ENCODE measurements at places on chromosomes 12 and 14.

DNA sequence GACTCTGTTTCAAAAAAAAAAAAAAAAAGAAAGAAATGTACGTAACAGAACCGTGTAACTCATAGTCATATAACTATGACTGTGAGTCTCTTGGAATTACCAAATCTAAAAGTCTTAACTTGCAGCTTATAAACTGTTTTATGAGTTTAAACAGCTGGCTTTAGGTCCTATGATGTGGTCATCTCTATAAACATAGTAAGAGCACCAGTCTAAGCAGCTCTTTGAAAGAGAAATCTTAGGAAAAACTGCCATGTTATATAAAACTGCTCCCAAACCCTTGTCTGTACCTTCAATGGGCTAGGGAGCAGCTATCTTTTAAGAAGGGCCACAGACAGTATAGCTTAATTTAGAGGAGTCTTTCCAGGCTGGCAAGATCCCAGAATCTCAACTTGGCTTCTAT, 115.5 kb upstream of the AEBP2 start:
- DNase-seq = no peak

- DNase-seq = no peak
These were observed 493.8 kb downstream of the RPS29 start for GRCh38 chr14:49092345-49092744.

DNA sequence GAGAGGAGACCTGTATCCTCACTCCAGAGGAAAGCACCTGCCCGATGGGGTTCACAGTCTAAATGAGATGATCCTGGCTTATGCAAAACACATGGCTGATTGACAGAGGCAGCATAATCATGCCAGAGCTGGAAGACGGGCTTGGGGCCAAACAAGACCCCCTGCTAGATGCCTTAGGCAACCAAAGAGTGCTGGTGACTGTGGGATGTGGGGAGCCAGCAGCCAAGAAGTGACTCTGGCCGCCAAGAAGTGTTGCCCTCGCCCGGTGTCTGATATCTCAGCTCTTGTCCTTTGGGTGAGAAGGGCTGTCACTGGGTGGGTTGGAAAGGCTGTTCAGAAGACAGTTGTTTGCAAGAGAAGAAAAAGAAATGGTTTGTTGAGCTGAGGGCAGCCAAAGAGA, 56.7 kb downstream of the PLEKHG3 start:
- no peak for DNase-seq

- no peak for DNase-seq
These were observed 26.2 kb downstream of the VSX2 start for GRCh38 chr14:74265301-74265965.

DNA sequence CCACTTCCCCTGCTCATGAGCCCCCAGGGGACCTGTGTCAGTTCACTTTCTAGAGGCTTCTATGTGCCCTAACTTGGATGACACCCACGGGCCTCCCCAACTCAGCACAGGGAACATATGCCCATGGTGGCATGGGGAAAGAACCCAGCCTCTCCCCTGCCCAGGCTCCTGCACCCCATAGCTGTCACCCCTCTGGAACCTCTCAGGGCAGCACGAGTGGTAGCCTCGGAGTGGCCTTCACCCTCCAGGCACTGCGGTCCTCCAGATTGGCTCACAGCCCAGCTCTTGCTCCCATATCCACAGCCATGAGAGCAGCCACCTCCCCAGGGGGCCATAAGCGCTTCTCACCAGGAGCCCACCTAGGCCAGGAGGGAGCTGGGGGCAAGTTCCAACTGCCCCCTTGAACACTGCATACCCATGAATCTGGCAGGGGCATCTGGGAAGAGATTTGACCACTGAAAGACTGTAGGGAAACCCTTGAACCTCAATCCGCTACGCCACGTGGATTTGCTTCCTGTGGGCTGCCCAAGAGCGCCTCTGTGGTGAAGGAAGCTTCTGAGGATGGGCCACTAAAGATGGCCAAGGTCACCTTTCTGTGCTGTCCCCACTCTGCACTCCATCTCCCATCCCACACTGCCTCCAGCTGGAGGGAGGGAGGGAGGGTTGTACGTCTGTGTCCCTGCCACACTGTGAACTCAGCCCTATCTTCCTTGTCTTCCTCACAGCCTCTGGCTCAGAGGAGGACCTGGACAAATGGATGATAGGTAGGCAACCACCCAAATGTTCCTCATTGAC, 11.9 kb downstream of the PLD4 start:
- no peak for DNase-seq

- peak; percentile 16 for DNase-seq
These were observed 26.8 kb upstream of the DAAM1 start for GRCh38 chr14:59161561-59162175.

DNA sequence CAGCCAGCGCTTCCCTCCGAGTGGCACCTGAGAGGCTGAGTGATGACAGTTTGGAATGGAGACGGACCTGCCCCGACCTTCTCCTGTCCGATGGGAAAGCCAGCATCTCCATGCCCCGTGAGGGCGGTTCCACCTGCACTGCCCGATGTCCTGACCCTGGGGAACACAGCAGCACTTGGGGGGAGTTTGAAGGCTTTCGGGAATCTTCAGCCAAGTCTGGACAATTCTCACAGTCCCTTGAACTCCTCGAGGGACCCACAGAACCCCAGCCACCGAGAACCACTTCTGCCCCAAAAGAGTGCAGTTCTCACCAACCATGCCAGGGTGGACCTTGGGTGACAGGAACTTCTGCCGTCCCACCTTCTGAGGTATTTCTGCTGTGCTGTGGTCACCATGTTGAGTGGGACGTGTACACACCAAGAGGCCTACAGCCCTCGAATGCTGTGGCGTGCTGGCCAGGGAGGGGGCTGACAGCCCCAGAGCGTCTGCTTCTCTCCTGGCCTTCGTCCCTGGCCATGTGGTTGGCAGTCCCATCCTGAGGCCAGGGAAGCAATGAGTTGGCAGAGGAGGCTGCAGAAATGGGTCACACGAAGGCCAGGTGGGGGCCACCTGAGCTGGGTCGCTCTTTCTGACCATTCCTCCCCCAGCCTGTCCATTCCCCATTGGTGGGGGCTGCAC, 1.0 kb downstream of the CLBA1 start:
- no peak for DNase-seq

DNA sequence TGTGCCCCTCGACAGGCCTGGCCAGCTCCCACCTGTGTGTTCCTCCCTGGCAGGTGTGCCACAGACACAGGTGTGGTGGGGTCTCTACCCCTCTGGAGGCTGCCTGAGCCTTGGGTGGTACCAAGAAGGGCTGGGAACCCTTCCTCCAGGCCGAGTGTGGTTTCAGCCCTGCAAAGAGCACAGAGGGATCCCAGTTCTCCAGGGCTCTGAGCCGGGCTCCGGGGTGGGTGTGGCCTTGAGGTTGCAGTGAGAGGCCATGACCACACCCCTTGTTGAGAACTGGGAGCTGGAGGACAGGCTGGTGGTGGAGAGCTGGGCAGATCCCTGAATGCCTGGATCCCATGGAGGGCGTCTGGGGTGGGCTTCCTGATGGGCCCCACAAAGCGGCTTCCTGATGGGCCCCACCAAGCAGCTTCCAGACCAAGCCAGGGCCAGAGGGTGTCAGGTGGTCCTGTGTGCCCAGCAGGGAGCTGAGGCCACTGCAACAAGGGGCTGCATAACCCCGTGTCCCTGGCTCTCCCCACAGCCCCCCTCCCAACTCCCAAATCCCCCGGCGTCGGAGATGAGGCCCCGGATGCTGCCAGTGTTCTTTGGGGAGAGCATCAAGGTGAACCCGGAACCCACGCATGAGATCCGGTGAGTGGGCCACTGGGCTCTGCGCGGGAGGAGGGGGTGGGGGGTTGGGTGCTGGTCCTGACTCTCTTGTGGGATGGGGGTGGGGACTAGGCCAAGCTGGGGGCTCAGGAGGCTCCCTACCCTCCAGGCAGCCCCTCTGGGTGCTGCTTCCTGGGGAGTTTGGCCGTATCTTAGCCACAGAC, 16.6 kb downstream of the RFLNA start:
- no peak for DNase-seq

- peak; percentile 1 for DNase-seq
These were observed 40.5 kb downstream of the SLC2A14 start for GRCh38 chr12:7832059-7832696.

GRCh38 chr12:39886106-39886505, 219.8 kb downstream of the SLC2A13 start:
- DNase-seq = no peak

- DNase-seq = no peak
These were observed 23.0 kb upstream of the ITGA5 start for GRCh38 chr12:54442099-54442498.

DNA sequence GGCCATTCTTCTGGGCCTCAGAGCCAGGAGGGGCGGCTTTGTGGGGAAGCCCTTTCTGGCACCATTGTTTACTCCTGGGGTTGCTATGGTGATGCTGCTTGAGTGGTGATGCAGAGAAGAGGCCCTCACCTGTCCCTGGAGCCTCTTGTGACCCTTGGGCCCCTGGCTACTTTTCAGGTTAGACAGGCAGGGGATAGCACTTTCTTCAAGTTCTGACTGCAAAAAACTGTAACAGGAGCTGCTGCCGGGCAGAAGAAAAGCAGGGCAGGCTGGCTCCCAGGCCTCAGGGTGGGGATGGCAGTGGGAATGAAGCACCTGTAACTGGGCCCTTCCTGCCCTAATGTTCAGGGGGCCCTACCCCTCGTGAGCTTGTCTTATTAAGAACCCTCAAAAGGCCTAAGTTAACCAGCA, at the start of gene TEX52:
TSS of gene TEX52 (minus strand) at position 19 of the 411 bp plus-strand sequence. CDS start at position 6, 13 bp downstream.
- no peak for DNase-seq

- no peak for DNase-seq
These were observed 1.5 kb upstream of the SRRM4 start for GRCh38 chr12:118979763-118980406.

DNA sequence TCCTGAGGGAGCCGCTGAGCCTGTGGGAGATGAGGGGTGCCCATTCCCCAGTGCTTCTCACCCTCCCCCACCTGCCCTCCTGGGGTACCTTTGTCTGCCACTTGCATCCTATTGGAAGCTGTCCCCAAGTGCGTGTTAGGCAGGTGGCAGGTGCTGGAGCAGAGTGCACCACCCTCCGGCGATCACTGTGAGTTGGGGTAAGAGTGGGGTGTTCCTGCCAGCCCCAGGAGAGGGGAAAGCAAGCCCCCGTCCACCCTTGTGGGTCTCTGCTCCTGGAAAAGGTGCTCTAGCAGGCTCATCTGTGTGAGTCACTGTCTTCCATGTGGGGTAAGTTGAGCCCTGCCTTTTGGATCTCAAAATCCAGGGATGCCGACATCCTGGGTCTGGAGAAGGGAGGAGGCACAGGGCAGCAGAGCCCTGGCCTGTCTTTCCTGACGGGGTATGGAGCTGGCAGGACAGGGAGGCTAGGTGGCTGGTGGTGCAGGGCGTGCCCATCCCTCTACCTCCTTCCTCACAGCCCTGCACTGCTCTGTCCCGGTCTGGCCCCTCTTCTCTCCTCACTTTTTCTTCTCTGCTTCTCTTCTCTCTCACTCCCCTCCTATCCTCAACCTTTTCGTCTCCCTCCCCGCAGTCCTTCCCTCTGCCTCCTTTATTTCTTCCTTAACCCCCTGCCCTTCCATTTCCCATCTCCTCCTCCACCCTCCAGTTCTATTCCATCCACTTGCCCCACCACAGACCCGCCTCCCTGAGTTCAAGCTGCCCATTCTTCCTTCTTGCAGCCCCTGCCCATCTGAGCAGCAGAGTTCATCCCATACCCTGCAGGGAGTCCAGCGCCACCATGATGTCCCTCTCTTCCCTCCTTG, 20.1 kb upstream of the KRT7 start:
- no peak for DNase-seq

DNA sequence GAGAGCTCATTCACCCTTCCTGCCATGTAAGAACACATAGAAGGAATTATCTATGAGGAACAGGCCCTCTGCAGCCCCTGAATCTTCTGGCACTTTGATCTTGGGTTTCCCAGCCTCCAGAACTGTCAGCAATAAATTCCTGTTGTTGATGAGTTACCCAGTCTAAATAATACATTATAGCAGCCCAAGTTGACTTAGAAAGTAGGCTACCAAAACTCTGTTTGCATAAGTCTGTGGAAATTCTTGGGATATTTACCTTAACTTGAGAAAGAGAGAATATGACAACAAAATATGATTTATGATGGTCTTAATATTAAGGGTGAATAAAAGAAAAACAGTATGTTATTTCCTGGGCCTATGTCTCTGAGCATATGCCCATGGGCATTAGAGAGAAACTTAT, 433.0 kb upstream of the LMO3 start:
- DNase-seq = no peak

GRCh38 chr12:47785887-47786661, 13.0 kb downstream of the SLC48A1 start:
- no peak for DNase-seq

GRCh38 chr14:64928239-64929013, 14.1 kb downstream of the GPX2 start:
- DNase-seq = no peak

GRCh38 chr14:44531658-44532057, 24.6 kb upstream of the FSCB start:
- no peak for DNase-seq

GRCh38 chr14:86652526-86652925, 1122.6 kb downstream of the FLRT2 start:
- DNase-seq = no peak

DNA sequence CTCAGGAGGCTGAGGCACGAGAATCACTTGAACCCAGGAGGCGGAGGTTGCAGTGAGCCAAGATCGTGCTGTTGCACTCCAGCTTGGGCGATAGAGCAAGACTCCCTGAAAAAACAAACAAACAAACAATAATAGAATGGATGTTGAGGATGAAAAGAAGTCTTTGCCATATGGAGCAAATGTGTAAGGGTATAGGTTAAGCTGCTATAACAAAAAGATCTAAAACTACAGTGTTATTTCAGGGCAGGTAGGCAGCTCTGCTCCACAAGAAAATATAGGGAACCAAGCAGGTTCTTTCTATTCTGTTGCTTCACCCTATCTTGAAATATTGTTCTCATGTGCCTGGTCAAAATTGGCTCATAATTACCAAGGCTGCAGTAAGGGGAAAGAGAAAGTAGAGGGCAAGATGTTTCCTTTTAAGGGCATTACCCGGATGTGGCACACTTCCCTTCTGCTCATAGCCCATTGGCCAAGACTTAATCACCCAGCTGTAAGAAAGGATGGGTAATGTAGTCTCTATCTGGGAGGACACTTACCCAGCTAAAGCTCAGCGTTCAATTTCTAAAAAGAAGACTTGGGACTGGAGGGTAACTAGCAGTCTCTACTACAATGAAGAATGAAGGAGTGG, 23.5 kb downstream of the SDSL start:
- DNase-seq = no peak

DNA sequence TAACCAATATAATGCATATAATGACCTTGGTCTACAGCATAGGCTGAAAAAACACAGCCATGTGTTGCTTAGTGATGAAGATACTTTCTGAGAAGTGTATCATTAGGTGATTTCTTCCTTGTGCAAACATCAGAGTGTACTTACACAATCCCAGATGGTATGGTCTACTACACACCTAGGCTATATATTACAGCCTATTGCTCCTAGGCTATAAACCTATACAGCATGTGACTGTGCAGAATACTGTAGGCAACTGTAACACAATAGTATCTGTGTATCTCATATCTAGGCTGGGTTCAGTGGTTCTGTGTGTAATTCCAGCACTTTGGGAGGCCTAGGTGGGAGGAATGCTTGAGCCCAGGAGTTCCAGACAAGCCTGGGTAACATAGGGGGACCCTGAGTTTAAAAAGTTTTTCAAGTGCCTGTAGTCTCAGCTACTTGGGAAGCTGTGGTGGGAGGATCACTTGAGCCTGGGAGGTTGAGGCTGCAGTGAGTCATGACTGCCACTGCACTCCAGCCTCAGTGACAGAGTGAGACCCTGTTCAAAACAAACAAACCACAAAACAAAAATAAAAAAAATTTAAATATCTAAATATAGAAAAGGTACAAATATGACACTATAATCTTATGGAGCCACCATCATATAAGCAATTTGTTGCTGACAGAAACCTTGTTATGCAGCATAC, 66.6 kb downstream of the GRIP1 start:
- DNase-seq = no peak

- peak; percentile 67 for DNase-seq
These were observed at the start of gene ITGB7 for GRCh38 chr12:53207042-53207441. ITGB7 (minus strand) TSS chr12:53207251; CDS start chr12:53200443, 6,808 bp downstream.

GRCh38 chr12:120574106-120574505, 7.1 kb downstream of the POP5 start:
- no peak for DNase-seq
